ENCODE measurements at places on chromosomes 4 and X. TPM values are rescaled to one million over a fixed set of nuclear protein-coding genes. Genes with fewer than 3 reads are reported as not detected.

MTNR1A gene
- not detected for polyA plus RNA-seq

TMEM47 gene
- polyA plus RNA-seq = 146 TPM

DDX3X gene
- 130 TPM for polyA plus RNA-seq

AFAP1 gene
- polyA plus RNA-seq = 54.4 TPM

NUP62CL gene
- polyA plus RNA-seq = not detected

TTC29 gene
- not detected for polyA plus RNA-seq

- no peak for DNase-seq
Observed at GRCh38 chrX:16814597-16814996, 28.3 kb downstream of the TXLNG start.

- no peak for DNase-seq
Observed at GRCh38 chrX:82208975-82209374, 1007.1 kb downstream of the SH3BGRL start.

DNA sequence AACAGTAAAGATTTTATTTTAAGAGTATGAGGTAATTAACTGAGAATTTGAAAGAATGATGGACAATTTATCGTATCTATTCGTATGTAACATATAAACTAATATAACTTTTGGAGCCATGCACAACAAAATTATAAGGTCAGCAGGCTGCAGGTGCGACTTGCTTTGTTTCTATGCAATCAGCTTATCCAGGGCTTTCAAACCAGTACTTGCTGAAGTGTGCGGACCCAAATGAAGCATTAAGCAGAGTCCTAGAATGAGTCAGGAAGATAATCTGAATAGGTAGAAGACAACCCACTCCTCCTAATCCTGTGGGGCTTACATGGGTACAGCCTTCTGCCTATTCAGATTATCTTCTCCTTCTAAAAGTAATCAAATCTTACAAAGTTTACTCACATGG lies 2.1 kb downstream of the NSD2 start:
- no peak for DNase-seq

- DNase-seq = no peak
Observed at GRCh38 chrX:97155816-97156215, 272.1 kb downstream of the RPA4 start.

DNA sequence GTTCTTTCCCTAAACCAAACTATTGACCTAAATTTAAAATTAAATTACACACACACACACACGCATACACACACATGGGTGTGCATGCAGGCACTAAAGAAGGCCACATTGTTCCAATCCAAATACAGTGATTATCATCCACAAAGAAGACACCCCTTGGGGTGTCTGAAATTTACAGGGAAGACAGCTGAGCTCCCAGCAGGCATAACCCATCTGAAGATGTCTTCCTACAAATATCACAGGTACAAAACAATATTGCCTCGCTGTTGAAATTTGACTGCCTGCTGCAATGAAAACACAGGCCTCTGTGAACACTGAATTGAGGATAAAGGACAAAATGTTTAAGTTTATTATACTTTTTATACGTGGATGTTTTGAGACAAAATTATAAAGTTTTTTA lies 50.2 kb upstream of the SLC7A11 start:
- DNase-seq = no peak

DNA sequence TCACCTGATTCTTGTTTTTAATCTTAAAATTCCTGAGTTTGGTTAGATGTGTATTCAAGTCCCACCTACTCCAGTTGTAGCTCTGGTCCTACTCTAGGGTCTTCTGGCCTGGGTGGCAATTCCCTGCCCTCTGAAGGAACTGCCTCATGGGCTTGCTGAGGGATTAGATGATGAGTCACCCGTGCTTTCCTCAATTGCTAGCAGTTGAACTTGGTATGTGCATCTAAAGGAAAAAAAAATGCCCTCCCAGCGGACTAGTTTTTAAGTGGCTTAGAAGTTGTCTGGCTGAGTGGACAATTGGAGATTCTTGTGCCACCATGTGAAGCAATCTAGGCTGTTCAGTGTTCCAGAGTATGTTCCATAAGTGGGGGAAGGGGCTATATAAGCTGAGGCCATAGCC lies 127.0 kb downstream of the CCNG2 start:
- DNase-seq = peak; percentile 16

GRCh38 chr4:46277165-46277951 lies 112.6 kb downstream of the GABRA2 start:
- DNase-seq = no peak

DNA sequence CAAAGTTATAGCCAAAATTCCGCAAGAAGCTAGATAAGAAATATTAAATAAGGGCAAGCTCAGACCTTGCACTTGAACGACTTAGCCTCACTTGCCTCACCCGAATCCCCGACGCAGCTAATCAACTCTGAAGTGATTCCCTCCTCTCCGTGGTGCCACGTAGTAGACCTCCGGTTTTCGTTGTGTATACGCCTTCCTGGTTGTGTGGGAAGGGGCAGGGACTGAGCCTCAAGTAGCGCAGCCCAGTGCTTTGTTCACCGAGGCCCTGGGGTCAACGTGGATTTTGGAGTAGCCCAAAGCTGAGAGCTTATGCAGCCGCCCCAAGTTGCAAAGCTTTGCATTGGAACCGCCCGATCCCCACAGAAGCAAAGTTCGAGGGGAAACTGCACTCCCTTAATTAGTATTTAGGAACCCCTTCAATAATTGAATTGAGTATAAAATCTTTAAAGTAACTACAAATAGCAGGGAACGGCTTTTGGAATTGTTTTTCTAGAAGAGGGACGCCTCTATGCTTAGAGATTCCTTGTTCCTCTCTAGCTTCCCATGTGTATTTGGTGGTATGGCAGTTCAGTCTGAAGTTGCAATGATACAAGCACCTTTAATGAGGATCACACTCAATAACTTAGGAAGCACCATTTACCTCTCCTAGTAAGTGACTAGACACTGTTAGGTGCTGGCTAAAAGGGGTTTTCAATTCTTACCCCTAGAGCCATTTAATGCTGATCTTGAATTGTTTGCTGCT lies 55.7 kb downstream of the LINC00632 start:
- DNase-seq = peak; percentile 70

- DNase-seq = peak; percentile 45
Observed at GRCh38 chrX:103170216-103170615, 44.7 kb upstream of the BEX4 start.

- no peak for DNase-seq
Observed at GRCh38 chr4:159252491-159252890, 149.6 kb downstream of the RAPGEF2 start.

DNA sequence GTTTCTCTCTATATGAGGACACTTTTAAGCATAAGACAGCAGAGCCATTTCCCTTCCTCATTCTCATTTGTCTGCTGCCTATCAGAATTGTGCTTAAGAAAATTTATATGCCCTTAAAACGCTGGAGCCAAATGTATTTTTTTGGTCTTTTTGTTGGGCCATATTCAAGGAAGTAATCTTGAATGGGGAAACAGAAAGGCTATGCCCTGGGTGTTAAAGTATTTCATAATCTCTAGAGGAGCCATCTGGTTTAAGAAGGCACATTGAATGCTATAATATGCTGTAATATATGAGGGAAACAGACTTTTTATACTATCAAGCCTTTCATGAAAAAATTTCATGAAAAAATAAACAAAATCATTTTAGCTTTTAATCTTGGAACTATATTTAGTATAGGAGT lies 4.3 kb downstream of the DMD start:
- DNase-seq = no peak

- no peak for DNase-seq
Observed at GRCh38 chr4:11343536-11343935, 85.2 kb downstream of the HS3ST1 start.

DNA sequence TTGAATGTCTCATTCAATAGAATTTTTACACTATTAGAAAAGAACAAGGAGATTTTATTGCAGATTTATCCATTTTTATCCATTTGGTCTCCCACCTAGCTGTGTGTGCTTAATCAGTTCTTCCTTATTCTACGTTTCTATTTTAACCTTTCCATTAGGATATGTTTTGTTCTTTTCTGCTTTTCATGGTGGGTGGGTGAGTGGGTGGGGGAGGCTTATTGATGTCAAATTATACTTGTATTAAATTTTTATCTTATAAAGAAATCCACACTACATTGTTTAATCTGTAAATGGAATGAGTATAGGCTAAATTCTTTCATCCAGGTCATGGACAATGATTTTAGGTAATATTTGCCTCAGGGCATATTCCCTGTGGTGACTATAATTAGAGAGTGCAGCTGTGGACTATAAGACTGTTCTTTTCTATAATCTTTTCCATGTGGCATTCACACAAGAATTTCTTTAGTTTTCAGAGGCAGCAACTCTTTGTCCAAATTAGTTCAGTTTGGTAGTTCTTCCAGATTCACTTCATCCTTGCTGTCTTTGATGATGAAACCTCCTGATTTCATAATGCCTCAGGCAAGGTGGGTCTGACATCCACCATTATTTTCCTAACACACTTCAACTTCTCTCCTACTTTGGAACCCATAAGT lies 2451.8 kb downstream of the PCDH7 start:
- no peak for DNase-seq

DNA sequence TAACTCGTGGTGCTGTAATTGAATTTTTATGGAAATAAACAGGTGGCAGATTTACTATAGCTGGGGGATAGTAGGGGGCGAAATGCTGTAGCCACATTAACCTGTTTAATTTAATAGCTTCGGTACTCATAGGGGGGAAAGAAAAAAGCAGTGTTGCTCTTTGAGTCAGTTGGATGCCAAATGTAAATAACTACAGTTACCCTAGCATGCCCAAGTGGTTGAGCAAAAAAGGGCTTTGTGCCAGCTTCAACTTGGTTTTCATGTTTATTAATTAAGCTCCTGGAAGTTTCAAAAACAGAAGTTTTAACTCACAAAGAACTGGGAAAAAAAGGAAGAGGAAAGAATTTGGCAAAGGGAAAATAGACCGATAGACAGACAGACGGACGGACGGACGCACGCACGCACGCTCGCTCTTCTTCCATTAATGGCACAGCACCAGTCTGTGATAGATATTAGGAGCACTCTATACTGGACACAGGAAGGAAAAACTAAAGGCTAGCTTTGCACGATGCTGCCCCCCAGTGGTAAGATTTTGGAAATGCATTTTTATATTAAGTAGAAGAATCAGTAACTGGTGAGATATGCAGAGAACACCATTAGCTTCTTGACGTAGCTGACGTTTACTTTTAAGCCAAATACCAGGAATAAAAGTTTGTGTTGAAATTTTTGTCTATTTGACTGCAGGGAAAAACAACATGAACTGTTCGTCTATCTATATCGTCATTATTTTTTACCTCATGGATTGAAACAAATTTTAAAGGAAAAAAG lies 151.8 kb downstream of the SLC7A11 start:
- DNase-seq = peak; percentile 74

GRCh38 chr4:26001413-26001812 lies 87.4 kb downstream of the SMIM20 start:
- no peak for DNase-seq

DNA sequence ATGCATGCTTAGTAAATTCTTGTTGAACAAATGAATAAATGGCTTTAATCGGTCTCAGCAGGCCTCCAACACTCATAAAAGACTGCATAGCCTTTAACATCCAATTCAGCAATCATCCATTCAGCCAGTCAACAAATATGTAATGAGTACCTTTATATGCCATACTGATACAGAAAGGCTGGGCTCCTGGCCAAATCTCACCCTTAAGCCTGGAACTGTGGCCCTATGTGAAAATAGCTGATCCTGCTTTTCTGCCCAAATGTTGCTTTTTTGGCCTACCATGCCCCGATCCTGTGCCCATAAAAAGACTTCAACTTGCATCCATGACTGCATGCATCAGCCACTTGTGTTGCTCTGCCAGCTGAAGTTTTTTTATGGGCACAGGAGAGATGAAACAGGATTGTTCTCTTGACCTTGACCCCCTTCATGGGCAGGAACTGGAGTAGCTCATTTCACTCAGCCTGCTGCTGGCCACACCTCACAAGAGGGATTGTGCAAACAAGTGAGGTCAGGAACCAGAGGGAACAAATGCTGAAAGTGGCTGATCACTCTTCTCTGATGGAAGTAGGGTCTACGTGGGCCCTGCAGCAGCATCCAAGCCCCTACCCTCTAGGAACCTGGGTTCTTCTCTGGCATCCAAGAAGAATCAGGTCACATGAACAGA lies 75.6 kb downstream of the NPY1R start:
- no peak for DNase-seq

- DNase-seq = peak; percentile 88
Observed at GRCh38 chr4:113996599-113997177, 17.2 kb upstream of the ARSJ start.

GRCh38 chr4:138910195-138910913 lies 105.2 kb upstream of the NOCT start:
- peak; percentile 40 for DNase-seq

DNA sequence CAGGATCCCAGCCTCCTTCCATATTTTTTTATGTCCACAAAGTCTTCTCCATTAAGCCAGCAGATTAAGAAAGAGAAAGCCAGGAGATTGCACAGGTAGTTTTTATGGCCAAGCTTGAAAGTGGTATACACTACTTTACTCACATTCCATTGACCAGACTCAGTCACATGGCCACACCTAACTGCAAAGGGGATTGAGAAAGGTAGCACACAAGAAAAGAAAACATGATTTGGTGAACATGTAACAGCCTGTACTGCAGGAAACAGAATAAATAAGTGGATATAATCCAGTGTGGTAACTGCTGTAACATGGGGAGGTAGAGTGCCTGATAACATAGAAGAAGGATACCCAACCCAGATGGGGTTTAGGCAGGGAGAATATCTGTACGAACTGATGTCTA lies 43.9 kb downstream of the HOPX start:
- DNase-seq = no peak

DNA sequence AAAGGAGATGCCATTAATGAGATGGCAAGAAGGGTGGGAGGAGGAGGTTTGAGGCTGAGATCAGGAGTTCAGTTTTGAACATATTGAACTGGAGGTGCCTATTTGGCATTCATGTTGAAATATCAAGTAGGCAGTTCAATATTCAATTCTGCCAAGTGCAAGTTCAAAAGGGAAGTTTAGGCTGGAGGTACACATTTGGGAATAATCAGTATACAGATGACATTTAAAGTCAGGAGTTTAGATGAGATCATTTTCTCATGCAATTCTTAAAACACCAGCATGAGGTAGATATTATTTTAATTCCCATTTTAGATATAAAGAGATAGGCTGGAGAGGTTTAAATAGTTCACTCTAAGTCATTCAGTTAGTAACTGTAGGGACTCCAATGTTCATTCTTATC lies 26.1 kb downstream of the COQ2 start:
- DNase-seq = no peak

- DNase-seq = peak; percentile 12
Observed at GRCh38 chr4:7705062-7705461, 234.6 kb downstream of the AFAP1 start.

GRCh38 chr4:123653236-123653635 lies 256.6 kb downstream of the SPRY1 start:
- DNase-seq = no peak

- DNase-seq = no peak
Observed at GRCh38 chrX:13307041-13307440, 12.8 kb downstream of the ATXN3L start.

DNA sequence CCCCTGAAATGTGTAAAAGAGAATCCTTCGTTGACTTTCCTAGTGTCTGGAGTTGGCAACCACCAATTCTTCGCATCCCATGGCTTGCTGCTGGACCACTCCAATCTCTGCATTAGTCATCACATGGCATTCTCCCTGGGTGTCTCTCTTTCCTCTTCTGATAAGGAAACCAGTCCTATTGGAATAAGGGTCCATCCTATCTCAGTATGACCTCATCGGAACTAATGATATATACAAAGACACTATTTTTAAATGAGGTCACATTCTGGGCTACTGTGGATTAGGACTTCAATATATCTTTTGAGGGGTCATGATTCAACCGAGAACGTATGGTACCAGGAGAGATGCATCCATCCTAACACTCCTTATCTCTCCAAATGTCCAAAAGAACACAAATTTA lies 259.1 kb upstream of the CPEB2 start:
- DNase-seq = no peak

Measured in GM23248 (cell line).